GM23248 (cell line): ENCODE measurements at places on chromosomes 7 and 10. TPM values are rescaled to one million over a fixed set of nuclear protein-coding genes. Genes with fewer than 3 reads are reported as not detected.

The TET1 gene
- 1.3 and 2.1 TPM in 2 replicates for total RNA-seq

The ENTPD1 gene
- not detected in 2 replicates for total RNA-seq

The TMEM196 gene
- not detected in 2 replicates for total RNA-seq

The CSGALNACT2 gene
- 11.5 and 17.4 TPM in 2 replicates for total RNA-seq

The PON3 gene
- 1.4 TPM in 1 of 2 replicates, not detected in the other for total RNA-seq

The ARHGAP22 gene
- total RNA-seq = 44.4 and 46.0 TPM in 2 replicates

The C10orf90 gene
- 0.22 TPM in 1 of 2 replicates, not detected in the other for total RNA-seq

The SMO gene
- 14.7 and 16.3 TPM in 2 replicates for total RNA-seq

The AKR1B15 gene
- total RNA-seq = not detected in 2 replicates

The SRRM3 gene
- total RNA-seq = 0.65 TPM in 1 of 2 replicates, not detected in the other

The OR2A12 gene
- not detected in 2 replicates for total RNA-seq

The HGF gene
- total RNA-seq = 2.7 and 4.4 TPM in 2 replicates

The NXPH1 gene
- not detected in 2 replicates for total RNA-seq

The GLCCI1 gene
- total RNA-seq = 1.6 and 3.0 TPM in 2 replicates

The PLPP4 gene
- total RNA-seq = 22.5 and 30.0 TPM in 2 replicates

The TUBAL3 gene
- total RNA-seq = not detected in 2 replicates

The CCT6A gene
- total RNA-seq = 113 and 147 TPM in 2 replicates

The TMEM26 gene
- total RNA-seq = not detected in 2 replicates

The CH25H gene
- total RNA-seq = 25.2 and 34.9 TPM in 2 replicates

The ST8SIA6 gene
- not detected in 2 replicates for total RNA-seq

The TFR2 gene
- 0.11 and 0.51 TPM in 2 replicates for total RNA-seq

The ADRB1 gene
- total RNA-seq = not detected in 2 replicates

The NUTM2B gene
- 0.76 TPM in 1 of 2 replicates, not detected in the other for total RNA-seq

The LIPJ gene
- not detected in 2 replicates for total RNA-seq

The TACR2 gene
- total RNA-seq = 0.54 TPM in 1 of 2 replicates, not detected in the other

The CDHR3 gene
- total RNA-seq = 2.6 and 3.3 TPM in 2 replicates

The PTPN20 gene
- total RNA-seq = 0.22 TPM in 1 of 2 replicates, not detected in the other

The METTL27 gene
- total RNA-seq = 3.5 and 5.3 TPM in 2 replicates

The DNAH11 gene
- total RNA-seq = 0.51 and 3.1 TPM in 2 replicates

The TUBB8 gene
- not detected in 2 replicates for total RNA-seq

The ERV3-1 gene
- 4.8 and 6.4 TPM in 2 replicates for total RNA-seq

The LRRC18 gene
- not detected in 2 replicates for total RNA-seq

The WDR86 gene
- 0.25 TPM in 1 of 2 replicates, not detected in the other for total RNA-seq

The HOXA5 gene
- total RNA-seq = 0.25 and 4.0 TPM in 2 replicates

The SLC26A5 gene
- not detected in 2 replicates for total RNA-seq

The SLC39A12 gene
- not detected in 2 replicates for total RNA-seq

The MYH16 gene
- total RNA-seq = not detected in 2 replicates

The PIP gene
- total RNA-seq = not detected in 2 replicates

The CRHR2 gene
- not detected in 2 replicates for total RNA-seq

The CNPY1 gene
- not detected in 2 replicates for total RNA-seq

The C10orf105 gene
- total RNA-seq = not detected in 2 replicates

The CNNM1 gene
- 1.6 and 2.1 TPM in 2 replicates for total RNA-seq

The KEL gene
- not detected in 2 replicates for total RNA-seq

The DUSP5 gene
- total RNA-seq = 17.8 and 18.0 TPM in 2 replicates

The COA1 gene
- total RNA-seq = 26.1 and 53.4 TPM in 2 replicates

The FAM24B gene
- 3.3 and 3.8 TPM in 2 replicates for total RNA-seq

The LRRD1 gene
- not detected in 2 replicates for total RNA-seq

The RSU1 gene
- total RNA-seq = 104 and 109 TPM in 2 replicates

The IDI2 gene
- total RNA-seq = not detected in 2 replicates

The SMKR1 gene
- total RNA-seq = not detected in 2 replicates

The FAM204A gene
- 54.6 and 71.8 TPM in 2 replicates for total RNA-seq

The FANK1 gene
- total RNA-seq = 4.3 and 13.3 TPM in 2 replicates

The DLX6 gene
- not detected in 2 replicates for total RNA-seq

The BET1 gene
- total RNA-seq = 51.5 and 55.9 TPM in 2 replicates
